Hepatocyte (in vitro differentiated cells): ENCODE measurements at places on chromosomes 13 and 19.

DNA sequence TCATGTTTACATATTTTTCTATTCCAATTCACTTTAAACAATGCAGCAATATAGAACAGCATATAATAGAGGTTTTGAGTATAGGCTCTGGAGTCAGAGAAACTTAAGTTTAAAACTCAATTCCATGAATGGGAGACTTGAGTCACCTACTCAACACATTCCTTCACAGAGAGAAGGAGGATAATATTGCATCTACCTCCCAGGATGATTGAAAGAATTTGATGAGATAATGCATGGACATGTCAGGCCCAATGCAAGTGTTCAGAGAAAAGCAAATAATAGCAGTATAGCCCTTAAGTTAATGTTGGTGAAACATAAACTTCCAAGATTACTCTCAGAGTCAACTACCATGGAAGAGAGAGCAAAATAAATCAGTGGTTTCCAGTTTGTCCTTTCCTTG is 170.2 kb downstream of the DCLK1 start:
- no peak overlapping the region for H3K27ac ChIP-seq
- no peak for DNase-seq
- H3K27me3 ChIP-seq: no peaks in the 10 kb centered on the region
- H3K4me1 ChIP-seq: no peaks in the 10 kb centered on the region

DNA sequence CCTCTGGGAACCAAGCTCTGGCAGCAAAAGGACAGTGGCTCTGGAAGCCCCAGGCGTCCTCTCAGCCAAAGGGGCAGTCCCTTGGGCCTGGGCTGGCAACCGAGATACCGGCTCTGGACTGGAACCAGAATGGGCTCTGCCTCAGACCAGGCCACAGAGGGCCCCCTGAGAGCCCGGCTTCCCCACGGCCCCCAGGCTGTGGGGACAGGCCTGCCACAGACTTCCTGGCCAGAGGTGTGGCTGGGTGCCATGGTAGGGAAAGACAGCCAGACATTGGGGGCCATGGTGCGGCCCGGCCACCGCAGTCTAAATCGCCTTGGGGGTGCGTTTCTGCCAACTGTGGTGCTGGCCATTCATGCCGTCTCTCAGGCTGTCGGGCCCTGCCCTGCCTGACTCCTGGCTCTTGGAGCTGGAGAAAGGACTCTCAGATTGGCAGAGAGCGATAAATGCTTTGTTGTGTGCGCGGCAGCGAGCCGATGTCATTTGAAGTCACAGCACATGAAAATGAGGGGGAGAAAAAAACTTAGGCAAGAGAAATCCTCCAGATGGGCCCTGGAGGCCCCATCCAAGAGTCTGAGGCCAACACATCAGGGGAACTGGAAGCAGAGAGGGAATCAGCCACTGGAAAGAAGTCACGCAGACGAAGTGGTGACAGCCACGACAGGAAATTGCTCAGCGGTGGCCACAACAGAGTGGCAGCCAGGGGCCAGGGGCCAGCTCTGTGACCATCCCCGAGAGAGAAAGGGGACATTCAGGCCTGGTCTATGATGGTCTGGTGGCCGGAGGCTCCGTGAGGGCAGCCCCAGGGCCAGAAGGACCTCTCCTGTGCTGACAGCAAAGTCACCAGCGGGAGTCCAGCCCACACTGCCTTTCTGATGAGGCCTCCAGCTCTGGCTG is 26.5 kb downstream of the SH3GL1 start:
- DNase-seq: no peak
- H3K27ac ChIP-seq: peak overlapping the region; percentile 97
- H3K27me3 ChIP-seq: no peaks in the 10 kb centered on the region
- H3K36me3 ChIP-seq: no peaks in the 10 kb centered on the region

DNA sequence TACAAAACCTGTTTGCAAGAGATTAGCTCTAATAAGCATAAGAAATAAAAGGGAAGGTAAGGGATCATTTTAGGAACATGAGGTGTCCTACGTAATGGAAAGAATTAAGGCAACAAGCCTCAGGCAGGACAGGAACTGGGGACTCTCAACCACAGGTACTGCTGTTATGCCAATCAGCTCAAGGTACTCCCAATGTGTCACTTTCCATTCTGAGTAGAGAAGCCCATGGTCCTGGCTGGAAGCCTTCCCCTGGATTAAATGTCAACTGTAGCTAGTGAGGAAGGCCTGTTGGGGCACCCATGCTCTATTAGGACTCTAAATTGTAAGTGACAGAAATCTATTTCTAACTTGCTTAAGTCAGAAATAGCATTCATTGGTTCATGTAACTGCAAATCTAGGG is 134.6 kb downstream of the DPF1 start:
- H3K4me1 ChIP-seq: no peaks in the 10 kb centered on the region
- no peak for DNase-seq
- H3K36me3 ChIP-seq: no peaks in the 10 kb centered on the region
- no peak overlapping the region for H3K4me3 ChIP-seq
- no peaks in the 10 kb centered on the region for H3K27me3 ChIP-seq

GRCh38 chr13:85650613-85651012 is 148.6 kb downstream of the SLITRK6 start:
- no peaks in the 10 kb centered on the region for H3K27me3 ChIP-seq
- no peaks in the 10 kb centered on the region for H3K4me1 ChIP-seq
- no peaks in the 10 kb centered on the region for H3K36me3 ChIP-seq
- DNase-seq: no peak

- H3K27ac ChIP-seq: no peak overlapping the region
- DNase-seq: no peak
- H3K36me3 ChIP-seq: no peaks in the 10 kb centered on the region
- no peaks in the 10 kb centered on the region for H3K27me3 ChIP-seq
- H3K4me3 ChIP-seq: no peak overlapping the region
Measured at GRCh38 chr19:4678881-4679790, 9.0 kb upstream of the MYDGF start.

GRCh38 chr13:78841358-78841963 is 182.5 kb upstream of the OBI1 start:
- H3K4me1 ChIP-seq: no peaks in the 10 kb centered on the region
- DNase-seq: peak; percentile 26
- H3K36me3 ChIP-seq: no peaks in the 10 kb centered on the region

DNA sequence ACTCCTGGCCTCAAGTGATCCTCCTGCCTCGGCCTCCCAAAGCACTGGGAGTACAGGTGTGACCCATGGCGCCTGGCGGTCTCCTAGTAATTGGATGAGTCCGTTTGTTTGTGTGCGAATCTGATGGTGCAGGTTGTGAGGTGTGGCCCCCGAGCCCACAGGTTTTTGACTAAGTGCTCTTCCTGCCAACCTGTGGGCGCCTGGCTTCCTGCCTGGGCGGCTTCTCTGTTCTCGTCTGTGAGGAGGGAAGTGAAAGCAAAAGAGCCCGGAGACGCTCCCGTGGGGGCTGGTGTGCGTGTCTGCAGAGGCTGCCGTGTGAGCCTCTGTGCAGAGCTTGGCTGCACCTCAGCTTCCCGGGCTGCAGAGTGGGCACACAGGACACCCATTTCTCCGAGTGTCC is 10.0 kb downstream of the ARHGAP45 start:
- H3K27me3 ChIP-seq: peaks cover 4% of the 10 kb centered on the region
- no peak overlapping the region for H3K4me3 ChIP-seq
- no peak overlapping the region for H3K27ac ChIP-seq
- no peaks in the 10 kb centered on the region for H3K36me3 ChIP-seq
- DNase-seq: no peak

- H3K36me3 ChIP-seq: no peaks in the 10 kb centered on the region
- no peak overlapping the region for H3K27ac ChIP-seq
- H3K4me1 ChIP-seq: no peaks in the 10 kb centered on the region
- no peak for DNase-seq
- H3K27me3 ChIP-seq: no peaks in the 10 kb centered on the region
Measured at GRCh38 chr13:33913829-33914228, 95.9 kb downstream of the RFC3 start.

DNA sequence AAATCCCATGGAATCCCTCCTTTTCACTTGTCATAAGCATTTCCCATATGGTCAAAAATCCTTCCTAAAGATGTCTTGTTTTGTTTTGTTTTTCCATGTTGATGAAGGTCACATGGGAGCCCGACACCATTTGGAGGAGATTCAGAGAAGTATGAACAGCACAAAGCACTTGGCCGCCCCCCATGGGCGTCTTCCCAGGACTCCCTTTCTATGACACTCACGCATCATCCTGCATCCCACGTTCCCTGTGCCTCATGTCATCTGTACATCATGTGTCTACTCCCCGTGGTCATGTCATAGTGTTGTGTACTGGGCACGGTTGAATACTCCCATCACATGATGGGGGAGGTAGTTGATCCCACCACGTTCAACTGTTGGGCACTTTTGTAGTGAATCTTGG is 2.0 kb downstream of the ZSCAN1 start:
- no peak overlapping the region for H3K4me3 ChIP-seq
- no peaks in the 10 kb centered on the region for H3K36me3 ChIP-seq
- H3K27ac ChIP-seq: no peak overlapping the region
- no peak for DNase-seq
- H3K4me1 ChIP-seq: no peaks in the 10 kb centered on the region
- no peaks in the 10 kb centered on the region for H3K27me3 ChIP-seq

- H3K4me3 ChIP-seq: no peak overlapping the region
- DNase-seq: no peak
- H3K4me1 ChIP-seq: no peaks in the 10 kb centered on the region
- no peaks in the 10 kb centered on the region for H3K36me3 ChIP-seq
- no peak overlapping the region for H3K27ac ChIP-seq
Measured at GRCh38 chr19:56837492-56838023, 3.0 kb downstream of the PEG3 start.

DNA sequence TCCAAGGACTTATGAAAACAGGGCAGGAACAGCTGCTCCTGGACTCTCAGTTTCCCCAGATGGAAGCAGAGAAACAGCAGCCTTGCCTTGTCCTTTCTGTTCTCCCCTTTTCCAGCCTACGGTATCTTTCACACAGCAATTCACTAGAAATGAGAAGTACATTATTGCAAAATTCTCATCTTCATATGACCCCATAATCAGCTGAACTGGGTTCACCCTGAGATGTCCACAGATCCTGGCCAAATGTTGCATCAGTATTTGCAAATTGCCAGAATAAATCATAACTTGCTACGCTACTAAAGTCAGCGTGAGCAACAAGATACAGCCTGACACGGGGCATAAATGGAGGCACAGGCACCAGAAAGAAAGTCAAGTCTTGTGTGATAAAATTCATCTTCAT is 16.1 kb downstream of the VSTM1 start:
- no peak overlapping the region for H3K27ac ChIP-seq
- no peaks in the 10 kb centered on the region for H3K4me1 ChIP-seq
- no peaks in the 10 kb centered on the region for H3K36me3 ChIP-seq
- H3K27me3 ChIP-seq: no peaks in the 10 kb centered on the region
- DNase-seq: no peak

DNA sequence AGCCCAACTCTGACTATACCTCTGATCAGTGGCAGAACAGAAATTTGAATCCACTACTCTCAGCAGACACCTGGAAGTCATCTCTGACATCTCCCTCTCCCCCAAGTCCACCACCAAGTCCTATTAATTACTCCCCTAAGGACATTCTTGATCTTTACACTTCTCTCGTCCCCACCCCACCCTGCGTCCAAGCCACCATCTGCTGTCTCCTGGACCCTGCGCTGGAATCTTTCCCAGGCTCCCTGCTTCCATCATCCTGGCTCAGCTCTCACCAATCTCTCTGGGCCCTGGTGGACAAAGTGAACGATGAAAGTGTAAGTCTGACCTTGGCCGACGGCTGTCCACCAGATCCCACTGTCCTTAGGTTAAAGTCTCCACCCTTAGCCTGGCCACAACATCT is 145.6 kb upstream of the GJB6 start:
- no peaks in the 10 kb centered on the region for H3K27me3 ChIP-seq
- H3K36me3 ChIP-seq: no peaks in the 10 kb centered on the region

DNA sequence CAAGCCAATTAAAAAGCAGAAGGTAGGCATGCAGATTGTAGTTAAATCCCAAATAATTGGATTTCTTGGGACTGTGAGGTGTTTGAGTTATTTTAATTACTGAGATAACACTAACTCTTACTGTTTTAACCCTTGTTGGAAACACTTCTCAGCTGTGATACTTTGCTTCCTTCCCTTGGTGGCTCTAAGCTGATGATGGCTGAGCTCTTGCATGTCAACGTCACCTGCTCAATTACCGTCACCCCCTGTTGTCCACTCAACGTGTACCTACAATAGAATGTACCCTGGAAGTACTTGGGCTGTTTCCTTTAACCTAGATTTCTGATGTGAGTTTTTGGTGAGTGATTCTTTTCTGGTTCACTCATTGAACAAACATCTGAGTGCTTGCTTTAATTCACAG is 303.4 kb downstream of the SLC7A1 start:
- no peak for DNase-seq
- H3K27me3 ChIP-seq: no peaks in the 10 kb centered on the region
- H3K4me3 ChIP-seq: no peak overlapping the region
- no peaks in the 10 kb centered on the region for H3K36me3 ChIP-seq
- H3K4me1 ChIP-seq: no peaks in the 10 kb centered on the region
